Activated CD4-positive, alpha-beta T cell treated with anti-CD3 and anti-CD28 coated beads, Interleukin-2, amount 10 ng/mL, durations not matched to agents 24 days and 14 days (primary cell): ENCODE measurements at places on chromosomes 7 and 10. TPM values are rescaled to one million over a fixed set of nuclear protein-coding genes. Genes with fewer than 3 reads are reported as not detected.
A peak's percentile ranks its signal among the peaks of the same experiment; 100 is the strongest.

- H3K4me3 ChIP-seq = no peak overlapping the region
- no peak for DNase-seq
- H3K27me3 ChIP-seq = no peaks in the 10 kb centered on the region
- H3K36me3 ChIP-seq = no peaks in the 10 kb centered on the region
- H3K27ac ChIP-seq = no peak overlapping the region
- no peaks in the 10 kb centered on the region for H3K4me1 ChIP-seq
Measured at GRCh38 chr7:15475808-15476530, 85.8 kb downstream of the AGMO start.

GRCh38 chr7:142870566-142871259 lies 14.8 kb downstream of the TRPV6 start:
- H3K4me1 ChIP-seq = no peaks in the 10 kb centered on the region
- no peaks in the 10 kb centered on the region for H3K27me3 ChIP-seq
- DNase-seq = no peak
- no peak overlapping the region for H3K4me3 ChIP-seq

DNA sequence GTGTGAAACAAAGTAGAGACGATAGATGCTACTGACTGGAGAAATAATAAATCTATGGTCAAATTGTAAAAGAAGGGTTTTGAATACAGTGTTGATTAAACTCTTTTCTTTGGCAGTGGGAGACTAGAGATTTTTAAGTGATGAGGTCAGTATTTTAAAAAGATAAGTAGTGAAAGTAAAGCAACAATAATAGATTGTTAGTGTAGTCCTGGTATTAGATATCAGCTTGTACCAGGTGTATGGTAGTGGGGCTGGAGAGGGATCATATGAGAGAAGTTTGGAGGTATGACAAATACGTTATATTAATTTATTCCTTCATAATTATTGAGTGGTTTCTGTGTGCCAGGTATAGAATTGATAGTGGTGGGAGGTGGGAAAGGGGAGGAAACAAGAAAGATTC lies 25.2 kb downstream of the PHTF2 start:
- no peak for DNase-seq
- H3K27me3 ChIP-seq = no peaks in the 10 kb centered on the region
- H3K36me3 ChIP-seq = peaks cover 59% of the 10 kb centered on the region
- peak overlapping the region; percentile 13 for H3K27ac ChIP-seq
- no peak overlapping the region for H3K4me3 ChIP-seq
- peaks cover 14% of the 10 kb centered on the region for H3K4me1 ChIP-seq

GRCh38 chr7:90892213-90892612 lies 296.1 kb downstream of the CDK14 start:
- H3K27ac ChIP-seq = no peak overlapping the region
- no peak for DNase-seq
- no peaks in the 10 kb centered on the region for H3K27me3 ChIP-seq
- no peaks in the 10 kb centered on the region for H3K36me3 ChIP-seq

DNA sequence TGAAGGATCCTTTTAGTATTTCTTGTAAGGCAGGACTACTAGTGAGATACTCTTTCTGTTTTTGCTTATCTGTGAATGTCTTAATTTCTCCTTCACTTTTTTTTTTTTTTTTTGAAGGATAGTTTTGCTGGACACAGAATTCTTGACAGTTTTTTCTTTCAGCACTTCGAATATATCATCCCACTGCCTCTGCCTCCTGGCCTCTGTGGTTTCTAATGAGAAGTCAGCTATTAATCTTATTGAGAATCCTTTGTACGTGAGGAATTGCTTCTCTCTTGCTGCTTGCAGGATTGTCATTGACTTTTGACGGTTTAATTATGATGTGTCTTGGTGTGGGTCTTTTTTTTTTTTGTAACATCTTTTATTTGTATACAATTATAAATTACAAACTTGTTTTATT lies 12.6 kb upstream of the WAC start:
- H3K27me3 ChIP-seq = peaks cover 4% of the 10 kb centered on the region
- H3K4me1 ChIP-seq = peaks cover 5% of the 10 kb centered on the region
- H3K4me3 ChIP-seq = no peak overlapping the region
- H3K36me3 ChIP-seq = peaks cover 32% of the 10 kb centered on the region

PPP1R3C gene
- total RNA-seq = 0.14 and 0.21 TPM in 2 replicates

TRIM74 gene
- total RNA-seq = 0.33 and 2.1 TPM in 2 replicates

GRCh38 chr10:19531324-19531723 lies 284.9 kb upstream of the PLXDC2 start:
- DNase-seq = no peak
- no peak overlapping the region for H3K4me3 ChIP-seq
- no peaks in the 10 kb centered on the region for H3K27me3 ChIP-seq
- H3K4me1 ChIP-seq = no peaks in the 10 kb centered on the region
- H3K36me3 ChIP-seq = no peaks in the 10 kb centered on the region
- H3K27ac ChIP-seq = no peak overlapping the region

DNA sequence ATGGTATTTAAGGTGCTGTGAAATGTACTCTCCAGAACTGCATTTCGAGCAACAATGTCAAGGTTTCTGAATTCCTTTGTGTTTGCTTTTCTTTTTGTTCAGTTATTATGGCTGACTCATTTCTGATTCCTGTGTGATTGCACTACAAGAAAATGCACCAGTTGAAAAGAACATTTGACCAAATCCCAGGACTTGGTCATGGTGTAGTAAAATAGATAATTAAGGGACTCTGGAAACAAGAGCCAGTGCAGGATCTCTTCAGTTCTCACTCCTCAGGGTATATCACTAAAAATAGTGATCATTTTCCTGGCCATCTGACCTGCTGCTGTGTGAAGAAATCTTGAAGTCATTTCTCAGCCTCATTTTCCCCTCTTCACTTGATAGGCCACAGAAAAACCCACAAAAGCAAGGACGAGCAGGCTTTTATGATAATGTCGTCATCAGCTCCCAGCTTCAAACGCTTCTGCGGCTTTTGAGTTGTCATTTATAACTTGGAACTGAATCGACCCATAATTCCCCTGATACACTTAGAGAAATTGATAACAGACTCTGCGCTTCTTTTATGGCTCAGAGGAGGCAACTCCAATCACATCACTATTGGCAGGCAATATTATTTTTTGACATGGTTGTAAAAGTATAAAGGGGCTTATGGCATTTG lies 274.7 kb downstream of the HDAC9 start:
- DNase-seq = no peak
- no peaks in the 10 kb centered on the region for H3K4me1 ChIP-seq
- H3K4me3 ChIP-seq = no peak overlapping the region

IKZF1 gene
- 282 and 292 TPM in 2 replicates for total RNA-seq

SLC39A12 gene
- not detected in 2 replicates for total RNA-seq

GRCh38 chr10:59708816-59709394 lies 745 bp downstream of the SLC16A9 start:
- H3K4me3 ChIP-seq = peak overlapping the region; percentile 84
- peaks cover 57% of the 10 kb centered on the region for H3K27me3 ChIP-seq
- no peaks in the 10 kb centered on the region for H3K36me3 ChIP-seq
- peaks cover 6% of the 10 kb centered on the region for H3K4me1 ChIP-seq
- peak; percentile 68 for DNase-seq

GRCh38 chr7:2106924-2107323 lies 125.8 kb downstream of the MAD1L1 start:
- H3K36me3 ChIP-seq = peaks cover 5% of the 10 kb centered on the region
- H3K27me3 ChIP-seq = no peaks in the 10 kb centered on the region
- DNase-seq = no peak
- H3K4me3 ChIP-seq = no peak overlapping the region

PNLIPRP2 gene
- not detected in 2 replicates for total RNA-seq

DNA sequence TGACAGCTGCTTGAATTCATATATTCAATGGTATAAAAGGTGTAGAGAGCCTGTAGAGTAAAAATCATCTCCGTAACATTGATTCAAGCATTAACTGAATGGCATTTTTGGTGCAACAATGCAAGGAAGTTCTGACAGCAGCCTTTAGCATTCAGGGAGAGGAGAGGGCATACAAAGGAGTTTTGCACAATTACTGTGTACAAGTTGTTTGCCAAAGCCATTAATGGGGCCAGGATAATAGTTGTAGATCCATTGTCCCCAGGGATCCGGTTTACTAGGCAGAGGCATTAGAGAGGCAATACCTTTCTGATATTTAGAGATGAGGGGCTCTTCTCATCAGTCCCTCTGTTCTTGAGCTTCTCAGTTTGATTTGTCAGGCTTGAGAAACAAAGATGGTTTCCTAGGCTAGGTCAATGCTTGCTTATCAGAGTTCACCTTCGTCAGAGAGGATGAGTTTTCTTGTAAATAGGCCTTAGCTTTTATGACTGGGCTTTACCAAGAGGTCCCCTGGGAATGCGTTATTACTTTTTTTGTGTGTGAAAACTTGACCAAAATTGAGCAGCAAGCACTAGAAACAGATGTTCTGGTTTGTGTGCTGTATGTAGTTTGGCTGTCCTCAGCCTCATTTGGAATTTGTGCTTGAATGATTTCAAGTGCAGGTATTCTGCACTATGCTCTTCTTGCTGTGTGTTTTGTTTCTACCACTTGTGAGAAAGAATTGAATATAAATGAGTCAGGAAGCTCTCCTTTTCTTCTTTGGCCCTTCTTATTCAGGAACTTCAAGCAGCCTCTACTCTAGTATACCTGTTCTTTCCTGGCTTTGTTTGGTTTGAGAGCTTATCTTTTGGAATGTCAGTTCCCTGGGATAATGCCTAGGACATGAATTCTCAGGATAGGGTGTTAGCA lies 32.0 kb downstream of the SND1 start:
- peak overlapping the region; percentile 42 for H3K27ac ChIP-seq
- no peak overlapping the region for H3K4me3 ChIP-seq
- H3K4me1 ChIP-seq = peaks cover 35% of the 10 kb centered on the region
- DNase-seq = no peak

GRCh38 chr7:108340856-108341411 lies 115.3 kb downstream of the NRCAM start:
- no peaks in the 10 kb centered on the region for H3K36me3 ChIP-seq
- H3K4me1 ChIP-seq = no peaks in the 10 kb centered on the region
- no peak overlapping the region for H3K27ac ChIP-seq
- H3K4me3 ChIP-seq = no peak overlapping the region

GBX1 gene
- total RNA-seq = not detected in 2 replicates

TMEM176A gene
- total RNA-seq = not detected in 2 replicates

- H3K27me3 ChIP-seq = peaks cover 15% of the 10 kb centered on the region
- no peaks in the 10 kb centered on the region for H3K36me3 ChIP-seq
- no peak overlapping the region for H3K4me3 ChIP-seq
- DNase-seq = no peak
Measured at GRCh38 chr7:32070051-32070405, 179 bp downstream of the PDE1C start.

DNA sequence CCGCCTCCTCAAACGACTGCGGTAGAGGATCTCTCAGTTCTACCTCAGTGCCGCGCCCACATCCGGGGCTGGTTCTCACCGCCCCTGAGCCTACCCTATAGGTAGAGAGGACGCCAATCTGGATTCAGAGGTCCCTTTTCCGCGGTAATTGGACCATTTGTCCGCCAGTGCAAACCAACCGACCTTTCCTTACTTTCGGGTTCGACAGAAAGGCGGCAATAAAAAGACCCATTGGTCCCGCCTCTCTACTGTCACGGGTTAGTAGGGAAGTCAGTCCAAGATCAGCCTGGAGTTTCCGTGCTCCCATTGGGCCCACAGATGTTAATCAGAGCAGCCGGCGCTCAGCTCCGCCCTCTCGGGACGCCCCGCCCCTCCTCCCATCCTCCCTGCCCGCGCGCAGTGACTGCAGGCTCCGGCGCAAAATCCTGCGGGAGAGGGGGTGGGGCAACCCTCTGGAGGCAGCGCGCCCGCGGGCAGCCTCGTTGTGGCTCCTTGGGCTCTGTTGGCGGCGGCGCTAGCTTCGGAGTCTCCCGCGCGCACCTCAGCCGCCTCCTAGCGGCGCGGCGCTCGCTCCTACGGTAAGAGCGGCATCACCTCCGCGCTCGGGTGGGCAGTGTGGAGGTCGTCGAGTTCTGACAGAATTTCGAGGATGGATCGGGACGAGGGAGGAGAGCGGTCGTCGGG lies at the start of the genes PHTF2 and TMEM60:
PHTF2 (plus strand) TSS at position 380 of the 684 bp plus-strand sequence.
TMEM60 (minus strand) TSS at position 41 of the 684 bp plus-strand sequence. CDS start 4,061 bp downstream, outside the sequence.
- DNase-seq = peak; percentile 98
- H3K36me3 ChIP-seq = peaks cover 31% of the 10 kb centered on the region
- H3K27ac ChIP-seq = peak within 1 kb of the TSS; percentile 98
- peak within 1 kb of the TSS; percentile 97 for H3K4me3 ChIP-seq
- peaks cover 54% of the 10 kb centered on the region for H3K4me1 ChIP-seq
- H3K27me3 ChIP-seq = no peaks in the 10 kb centered on the region

- no peaks in the 10 kb centered on the region for H3K36me3 ChIP-seq
- H3K4me3 ChIP-seq = no peak overlapping the region
- peaks cover 3% of the 10 kb centered on the region for H3K27me3 ChIP-seq
- H3K4me1 ChIP-seq = no peaks in the 10 kb centered on the region
- DNase-seq = peak; percentile 45
Measured at GRCh38 chr10:78475437-78475836, 441.8 kb downstream of the RPS24 start.

- no peak overlapping the region for H3K27ac ChIP-seq
- no peak overlapping the region for H3K4me3 ChIP-seq
- no peaks in the 10 kb centered on the region for H3K4me1 ChIP-seq
- no peaks in the 10 kb centered on the region for H3K36me3 ChIP-seq
- peaks cover 27% of the 10 kb centered on the region for H3K27me3 ChIP-seq
Measured at GRCh38 chr10:1608851-1609647, 128.3 kb downstream of the ADARB2 start.

DNA sequence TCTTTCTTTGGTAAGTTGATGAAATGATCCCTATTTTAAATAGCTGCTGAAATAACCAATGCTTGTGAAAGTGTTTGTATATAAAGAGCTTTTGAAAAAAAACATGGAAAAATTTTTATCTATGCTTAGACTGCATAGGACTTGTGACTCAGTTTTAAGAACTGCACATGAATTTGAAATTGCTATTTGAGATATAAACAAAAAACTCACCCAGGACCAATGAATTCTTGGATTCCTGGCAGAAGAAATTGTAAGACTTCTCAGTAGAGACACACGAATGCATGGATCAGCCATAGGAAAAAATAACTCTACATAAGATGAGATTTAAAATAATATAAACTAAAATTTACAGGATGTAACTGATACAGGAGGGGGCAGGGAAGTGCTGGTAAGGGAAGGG lies 278.8 kb upstream of the SORCS1 start:
- no peak overlapping the region for H3K27ac ChIP-seq
- H3K4me3 ChIP-seq = no peak overlapping the region
- H3K36me3 ChIP-seq = no peaks in the 10 kb centered on the region
- DNase-seq = no peak
- H3K4me1 ChIP-seq = no peaks in the 10 kb centered on the region

GRCh38 chr7:33196221-33196620 lies 66.9 kb downstream of the BBS9 start:
- no peak overlapping the region for H3K4me3 ChIP-seq
- no peaks in the 10 kb centered on the region for H3K27me3 ChIP-seq
- H3K27ac ChIP-seq = no peak overlapping the region
- DNase-seq = no peak
- peaks cover 4% of the 10 kb centered on the region for H3K4me1 ChIP-seq

- H3K27ac ChIP-seq = no peak overlapping the region
- H3K36me3 ChIP-seq = peaks cover 40% of the 10 kb centered on the region
- DNase-seq = no peak
- H3K27me3 ChIP-seq = no peaks in the 10 kb centered on the region
- no peaks in the 10 kb centered on the region for H3K4me1 ChIP-seq
Measured at GRCh38 chr10:97376413-97376812, 24.7 kb downstream of the RRP12 start.

DNA sequence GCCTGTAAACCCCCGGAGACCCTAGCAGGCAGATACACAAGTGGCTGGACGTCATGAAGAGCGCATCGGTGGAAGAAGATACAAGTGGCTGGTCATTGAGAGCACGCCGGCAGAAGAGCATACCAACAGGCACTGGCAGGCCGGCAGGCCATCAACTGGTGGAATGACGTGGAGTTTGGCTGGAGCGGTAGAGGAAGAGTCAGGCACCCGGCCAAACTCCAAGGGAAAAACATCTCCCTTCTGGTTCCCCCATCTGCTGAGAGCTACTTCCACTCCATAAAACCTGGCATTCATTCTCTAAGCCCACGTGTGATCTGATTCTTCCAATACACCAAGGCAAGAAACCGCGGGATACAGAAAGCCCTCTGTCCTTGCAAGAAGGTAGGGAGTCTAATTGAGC lies 113.4 kb upstream of the NPSR1 start:
- H3K27me3 ChIP-seq = no peaks in the 10 kb centered on the region
- no peaks in the 10 kb centered on the region for H3K36me3 ChIP-seq
- no peaks in the 10 kb centered on the region for H3K4me1 ChIP-seq
- H3K4me3 ChIP-seq = no peak overlapping the region
